Activated gamma-delta T cell (primary cell): ENCODE measurements at places on chromosomes 7 and 10.

DNA sequence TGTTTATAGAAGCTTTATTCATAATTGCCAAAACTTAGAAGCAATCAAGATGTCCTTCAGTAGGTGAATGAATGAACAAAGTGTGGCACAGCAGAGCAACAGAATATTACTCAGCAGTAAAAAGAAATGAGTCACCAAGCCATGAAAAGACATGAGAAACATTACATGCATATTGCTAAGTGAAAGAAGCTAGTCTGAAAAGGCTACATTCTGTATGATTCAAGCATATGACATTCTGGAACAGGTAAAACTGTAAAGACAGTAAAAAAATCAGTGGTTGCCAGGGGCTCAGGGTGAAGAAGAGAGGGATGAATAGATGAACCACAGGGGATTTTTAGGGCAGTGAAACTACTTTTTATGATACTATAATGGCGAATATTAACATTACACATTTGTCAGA, 80.9 kb upstream of the APBB1IP start:
- no peak for DNase-seq

- DNase-seq = no peak
Observed at GRCh38 chr7:68813551-68814080, 784.7 kb upstream of the AUTS2 start.

GRCh38 chr10:130215931-130216231, 79.7 kb downstream of the GLRX3 start:
- DNase-seq = no peak

DNA sequence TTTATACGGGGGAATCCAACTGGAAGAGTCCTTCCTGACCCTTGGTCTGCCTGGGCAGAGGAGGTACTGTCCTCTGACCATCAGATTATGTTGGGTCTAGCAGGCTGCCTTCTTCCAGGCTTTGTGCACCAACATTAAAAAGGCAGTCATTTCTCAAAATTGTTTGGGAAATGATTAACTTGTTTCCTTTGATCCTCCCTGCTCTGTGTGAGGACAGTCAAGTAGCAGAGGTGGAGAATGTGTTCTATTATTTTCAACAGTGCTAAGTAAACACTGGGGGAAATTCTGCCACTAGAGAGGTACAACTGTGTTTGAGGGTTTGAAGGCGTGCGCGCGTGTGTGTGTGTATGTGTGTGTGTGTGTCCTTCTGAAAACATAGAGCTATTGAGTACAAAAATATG, 20.6 kb downstream of the ACSL5 start:
- no peak for DNase-seq

DNA sequence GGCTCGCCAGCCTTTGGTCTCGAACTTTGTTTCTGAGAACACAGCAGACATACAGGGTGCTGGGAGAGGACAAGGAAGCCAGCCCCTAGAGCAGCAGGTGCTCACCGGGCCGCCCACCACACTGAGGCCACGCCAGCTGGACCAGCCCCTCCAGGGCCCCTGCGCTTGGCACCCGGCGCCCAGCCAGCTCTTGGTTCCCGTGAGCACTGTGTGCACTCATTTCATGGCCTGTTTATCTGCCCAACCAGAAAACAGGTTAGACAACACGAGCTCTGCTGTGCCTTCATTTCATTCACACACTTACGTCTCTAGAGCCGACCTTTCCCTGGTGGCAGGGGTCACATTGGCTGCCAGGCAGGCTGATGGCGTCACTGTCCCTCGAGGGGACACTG, 104.0 kb downstream of the CYTH3 start:
- DNase-seq = no peak

- DNase-seq = no peak
Observed at GRCh38 chr7:45698303-45699014, 124.3 kb downstream of the ADCY1 start.

DNA sequence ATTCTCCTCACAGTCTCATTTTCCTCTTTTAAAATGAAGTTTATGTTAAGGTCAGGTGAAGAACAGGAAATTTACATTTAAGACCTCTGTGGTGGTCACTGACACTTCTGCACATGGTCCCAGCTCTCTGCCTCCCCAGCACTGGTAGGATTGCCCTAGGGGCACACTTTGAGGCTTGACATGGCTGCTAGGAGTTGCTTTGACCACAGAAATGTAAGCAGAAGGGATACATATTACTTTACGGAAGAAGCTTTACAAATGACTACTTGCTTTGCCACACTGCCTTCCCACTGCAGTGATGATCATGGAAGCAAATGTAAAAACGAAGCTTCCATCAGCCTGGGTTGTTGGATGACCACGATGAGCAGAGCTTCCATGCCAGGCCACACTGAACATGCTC, 53.1 kb upstream of the RSU1 start:
- no peak for DNase-seq

DNA sequence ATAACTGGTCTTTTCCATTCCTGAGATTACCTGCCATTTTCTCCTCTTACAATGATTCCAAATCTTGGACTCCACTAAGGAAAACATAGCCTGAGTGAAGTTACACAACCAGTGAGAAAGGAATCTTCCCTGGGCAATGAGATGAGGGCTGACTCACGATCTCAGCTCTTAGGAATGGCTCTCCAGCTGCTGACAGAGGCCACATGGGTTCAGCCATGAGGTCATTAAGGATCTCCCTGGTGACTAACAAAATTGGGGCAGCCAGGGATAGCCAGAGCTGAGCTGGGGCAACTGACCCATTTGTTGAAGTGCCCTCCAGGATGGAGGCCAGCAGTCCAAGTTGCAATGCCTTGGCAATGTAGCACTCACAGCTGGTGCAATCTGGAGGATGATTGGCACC, 78.7 kb upstream of the MKLN1 start:
- no peak for DNase-seq

DNA sequence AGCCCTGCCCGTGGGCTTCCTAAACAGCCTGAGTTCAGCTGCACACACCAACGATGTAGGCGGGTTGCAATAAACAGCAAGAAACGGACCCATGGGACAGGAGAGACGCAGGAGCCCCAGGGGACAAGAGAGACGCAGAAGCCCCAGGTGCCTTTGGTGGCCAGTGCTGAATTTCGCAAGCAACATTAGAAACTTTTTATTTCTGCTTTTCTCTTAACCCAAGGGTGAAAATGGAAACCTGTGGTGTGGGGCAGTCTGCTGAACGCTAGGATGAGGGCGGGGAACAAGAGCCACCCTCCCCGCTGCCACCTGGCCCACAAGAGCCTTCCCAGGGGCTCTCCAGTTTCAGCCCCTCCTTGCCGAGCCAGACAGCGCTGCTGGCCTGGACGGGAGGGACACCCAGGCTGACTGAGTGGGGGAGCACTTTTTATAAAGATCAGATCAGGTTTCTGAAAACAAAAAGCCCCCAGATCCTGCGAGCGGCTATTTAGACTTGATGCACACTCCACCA, 20.0 kb upstream of the GPR146 start:
- DNase-seq = no peak

GRCh38 chr7:22581099-22581498, 81.1 kb upstream of the STEAP1B start:
- DNase-seq = no peak

DNA sequence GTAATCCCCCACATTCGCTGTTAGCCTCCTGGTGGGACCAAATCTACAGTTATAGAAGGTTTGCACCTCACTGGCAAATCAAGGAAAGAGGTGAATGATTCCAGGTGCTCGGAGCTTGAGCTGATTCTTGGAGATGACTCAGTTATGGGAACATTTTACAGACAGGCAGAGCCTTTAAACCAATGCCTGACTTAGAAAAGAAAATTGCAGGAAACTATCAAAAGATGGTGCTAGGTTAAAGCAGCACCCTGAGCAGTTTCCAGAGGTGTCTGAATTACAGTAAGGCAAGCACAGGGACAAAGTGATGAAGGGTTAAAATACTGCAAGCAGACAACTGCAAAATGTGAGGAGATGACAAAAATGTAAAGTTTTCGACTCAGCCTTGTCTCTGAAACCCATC, 2.9 kb downstream of the LRRTM3 start:
- DNase-seq = no peak

- no peak for DNase-seq
Observed at GRCh38 chr10:120475844-120476791, 19.1 kb downstream of the PLPP4 start.

- DNase-seq = no peak
Observed at GRCh38 chr10:68027429-68027828, 47.7 kb downstream of the HERC4 start.

- no peak for DNase-seq
Observed at GRCh38 chr10:69146759-69147158, 22.8 kb downstream of the VPS26A start.

- no peak for DNase-seq
Observed at GRCh38 chr10:132263866-132264265, 43.9 kb downstream of the STK32C start.

- no peak for DNase-seq
Observed at GRCh38 chr10:45408421-45409319, 34.7 kb downstream of the ALOX5 start.

DNA sequence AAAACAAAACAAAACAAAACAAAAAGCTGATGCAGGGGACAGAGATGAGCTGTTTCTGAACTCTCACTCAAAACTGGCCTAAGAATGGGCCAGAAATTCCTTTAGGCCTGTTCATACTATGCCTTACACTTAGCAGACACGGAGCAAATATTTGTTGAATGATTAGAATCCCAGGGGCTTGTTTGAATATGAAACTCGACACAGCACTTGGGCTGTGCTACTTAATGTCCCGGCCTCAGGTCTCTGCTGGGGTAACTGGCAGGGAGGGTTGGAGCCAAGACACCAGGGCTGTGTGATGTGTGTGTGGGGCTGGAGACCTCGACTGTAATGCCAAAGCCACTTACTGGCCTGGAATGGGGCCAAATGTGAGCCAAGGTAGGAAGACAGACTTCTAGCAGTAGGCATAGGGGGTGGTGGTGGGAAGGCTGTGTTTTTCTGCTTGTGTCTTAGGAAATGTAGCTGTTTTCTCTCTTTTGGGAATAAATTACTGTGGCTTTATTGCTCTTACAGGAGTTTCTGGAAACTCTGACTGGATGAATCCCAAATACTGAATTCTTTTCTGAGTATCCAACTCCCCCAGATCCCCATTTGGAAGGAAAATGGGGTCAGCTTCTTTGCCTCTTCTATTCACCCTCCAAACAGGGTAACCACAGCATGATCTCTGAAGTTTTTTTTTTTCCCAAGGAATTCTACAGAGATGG, 66.7 kb downstream of the EMX2 start:
- no peak for DNase-seq

- DNase-seq = no peak
Observed at GRCh38 chr7:110557-111232, 81.7 kb upstream of the FAM20C start.

DNA sequence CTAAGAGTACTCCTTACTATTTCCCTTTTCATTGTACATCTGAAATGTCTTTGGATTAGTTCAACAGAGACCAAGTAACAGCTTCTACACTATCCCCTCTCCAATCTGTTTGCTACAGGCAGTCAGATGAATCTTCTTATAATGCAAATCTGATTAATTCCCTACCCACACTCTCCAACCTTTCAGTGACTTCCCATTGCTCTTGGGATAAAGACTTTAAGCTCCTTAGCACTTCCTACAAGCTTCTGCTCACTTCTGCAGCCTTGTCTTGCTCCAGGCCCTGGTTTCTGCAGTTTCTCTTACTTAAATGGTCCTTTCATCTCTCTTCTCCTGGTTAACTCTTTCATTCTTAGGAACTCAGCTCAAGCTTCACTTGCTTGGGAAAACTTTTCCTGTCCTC, 65.2 kb upstream of the FEZF1 start:
- no peak for DNase-seq

DNA sequence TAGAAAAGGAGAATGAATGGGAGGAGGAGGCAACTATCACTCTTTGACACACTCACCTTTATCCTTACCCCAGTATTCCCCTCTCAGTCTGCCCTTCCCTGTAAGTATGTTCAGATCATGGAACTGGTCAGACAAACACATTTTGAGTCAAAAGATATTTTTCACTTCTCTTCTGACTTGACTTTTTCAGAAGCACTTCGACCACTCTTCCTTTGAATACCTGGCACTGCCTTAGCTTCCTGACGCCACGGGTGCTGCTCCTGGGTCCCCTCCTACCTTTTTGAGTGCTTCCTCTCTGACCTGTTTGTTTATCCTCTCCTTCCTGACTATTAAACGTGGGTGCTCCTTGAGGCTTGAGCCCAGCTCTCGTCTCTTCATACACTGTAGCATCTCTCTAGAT, 19.8 kb upstream of the C10orf67 start:
- no peak for DNase-seq

GRCh38 chr10:22945934-22946673, 18.3 kb downstream of the ARMC3 start:
- no peak for DNase-seq

DNA sequence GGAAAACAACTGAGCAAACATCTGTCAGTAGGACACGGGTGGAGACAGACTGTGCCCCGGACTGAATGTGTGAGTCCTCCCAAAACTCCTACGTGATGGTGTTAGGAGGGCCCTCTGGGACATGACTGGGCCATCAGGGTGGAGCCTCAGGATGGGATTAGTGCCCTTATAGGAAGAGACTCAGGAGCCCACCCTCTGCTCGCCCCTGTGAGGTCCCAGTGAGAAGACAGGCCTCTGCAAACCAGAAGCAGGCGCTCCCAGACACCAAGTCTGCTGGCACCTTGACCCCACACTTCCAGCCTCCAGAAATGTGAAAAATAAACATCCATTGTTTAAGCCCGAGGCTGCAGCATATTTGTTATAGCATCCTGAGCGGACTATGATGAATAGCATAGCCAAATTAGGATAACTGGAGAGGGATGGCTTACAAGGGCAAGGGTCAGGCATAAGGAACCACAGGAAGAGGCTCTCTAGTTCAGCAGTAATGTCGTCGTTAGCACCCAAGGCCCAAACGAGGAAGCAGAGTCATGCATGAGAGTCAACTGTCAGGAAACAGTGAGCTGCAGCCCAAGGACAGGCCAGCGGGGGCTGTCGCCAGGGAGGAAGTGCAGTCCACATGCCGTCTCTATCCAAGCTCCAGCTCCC, 50.6 kb downstream of the PTPRN2 start:
- no peak for DNase-seq

GRCh38 chr7:103993551-103993950, 4.1 kb upstream of the RELN start:
- DNase-seq = no peak

GRCh38 chr7:107045980-107046379, 1.5 kb downstream of the PRKAR2B start:
- no peak for DNase-seq

DNA sequence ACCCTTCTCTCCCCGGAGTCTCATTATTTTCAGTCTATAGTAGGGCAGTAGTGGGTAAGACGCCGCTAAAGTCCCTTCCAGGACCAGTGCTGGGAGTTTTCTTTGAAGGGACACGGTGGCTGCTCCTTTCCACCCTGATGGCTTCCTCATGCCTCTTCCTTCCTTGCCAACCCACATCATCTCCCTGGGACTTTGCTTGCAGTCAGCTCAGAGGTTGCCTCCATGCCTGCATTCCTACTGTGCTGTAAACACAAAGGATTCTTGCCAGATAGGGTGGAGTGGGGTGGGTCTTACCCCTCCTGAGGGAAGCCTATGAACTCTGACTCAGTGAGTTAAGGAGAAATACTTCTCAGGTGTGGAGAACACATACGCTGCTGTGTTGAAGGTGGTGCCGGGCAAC, 59.9 kb upstream of the IGFBP3 start:
- DNase-seq = no peak

DNA sequence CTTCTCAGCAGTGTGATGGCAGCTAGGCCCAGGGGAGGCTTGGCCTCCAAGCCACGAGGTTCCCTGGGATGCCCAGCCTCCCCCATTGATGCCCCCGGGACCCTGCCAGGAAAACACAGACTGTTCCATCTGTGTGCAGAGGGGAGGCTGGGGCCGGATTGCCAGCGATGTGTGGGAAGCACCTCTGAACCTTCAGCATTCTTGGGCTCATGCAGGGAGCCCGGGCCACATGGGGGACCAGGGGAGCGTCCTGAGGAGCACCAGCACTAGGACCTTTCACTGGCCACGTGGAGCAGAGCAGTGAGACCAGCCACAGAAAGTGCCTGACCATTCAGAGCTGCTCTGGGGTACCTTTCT, 2.6 kb downstream of the IMPDH1 start:
- DNase-seq = no peak
